Naive thymus-derived CD4-positive, alpha-beta T cell (primary cell): ENCODE measurements at places on chromosomes 11 and 22. TPM values are rescaled to one million over a fixed set of nuclear protein-coding genes. Genes with fewer than 3 reads are reported as not detected.

- no peak overlapping the region for H3K27ac ChIP-seq
- H3K4me1 ChIP-seq = no peaks in the 10 kb centered on the region
- H3K27me3 ChIP-seq = no peaks in the 10 kb centered on the region
Measured at GRCh38 chr11:134512061-134512460, 100.0 kb upstream of the B3GAT1 start.

- no peak overlapping the region for H3K4me3 ChIP-seq
- no peaks in the 10 kb centered on the region for H3K4me1 ChIP-seq
- no peaks in the 10 kb centered on the region for H3K27me3 ChIP-seq
- no peaks in the 10 kb centered on the region for H3K36me3 ChIP-seq
Measured at GRCh38 chr11:9823887-9824385, 160.1 kb downstream of the SWAP70 start.

Gene OR51B5
- total RNA-seq = not detected

GRCh38 chr22:29079218-29079901, 6.5 kb downstream of the KREMEN1 start:
- H3K27me3 ChIP-seq = peaks cover 16% of the 10 kb centered on the region
- no peak overlapping the region for H3K4me3 ChIP-seq
- no peak overlapping the region for H3K27ac ChIP-seq
- H3K36me3 ChIP-seq = no peaks in the 10 kb centered on the region
- no peak for DNase-seq

- H3K27me3 ChIP-seq = no peaks in the 10 kb centered on the region
- H3K27ac ChIP-seq = no peak overlapping the region
- H3K4me3 ChIP-seq = no peak overlapping the region
- H3K4me1 ChIP-seq = no peaks in the 10 kb centered on the region
- H3K36me3 ChIP-seq = no peaks in the 10 kb centered on the region
Measured at GRCh38 chr11:127224276-127224675, 223.7 kb upstream of the KIRREL3 start.

DNA sequence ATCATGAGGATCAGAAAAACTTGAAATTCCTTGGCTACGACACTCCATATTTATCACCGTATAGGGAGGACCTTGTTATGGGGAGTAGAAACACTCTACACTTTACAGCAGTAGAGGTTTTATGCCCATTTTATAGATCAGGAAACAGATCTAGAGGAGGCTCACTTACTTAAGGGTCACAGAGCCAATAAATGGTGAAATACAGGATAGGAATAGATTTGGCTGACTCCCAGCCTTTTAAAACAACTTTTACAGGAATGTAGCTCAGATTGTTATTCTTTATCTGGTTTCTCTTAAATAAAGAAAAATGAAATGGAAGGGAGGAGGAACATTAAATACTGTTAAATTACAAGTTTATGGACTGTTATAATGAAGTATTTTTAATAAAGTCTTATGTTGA, 14.8 kb downstream of the FBXO7 start:
- no peak overlapping the region for H3K27ac ChIP-seq
- no peak overlapping the region for H3K4me3 ChIP-seq
- no peak for DNase-seq
- peaks cover 8% of the 10 kb centered on the region for H3K36me3 ChIP-seq
- no peaks in the 10 kb centered on the region for H3K27me3 ChIP-seq

Gene TMEM151A
- not detected for total RNA-seq

Gene MFRP
- not detected for total RNA-seq

- H3K27me3 ChIP-seq = no peaks in the 10 kb centered on the region
- H3K4me1 ChIP-seq = peaks cover 4% of the 10 kb centered on the region
- no peak overlapping the region for H3K27ac ChIP-seq
- H3K36me3 ChIP-seq = no peaks in the 10 kb centered on the region
Measured at GRCh38 chr22:35842954-35843353, 125.3 kb downstream of the APOL5 start.
